Stimulated activated CD4-positive, alpha-beta T cell treated with anti-CD3 and anti-CD28 coated beads, Interleukin-1b, Interleukin-23, amount 100 ng/mL, for 1 hour (primary cell): ENCODE measurements at places on chromosomes 6 and 20.

GRCh38 chr6:161048641-161049040 is 57.1 kb downstream of the MAP3K4 start:
- no peak for DNase-seq

DNA sequence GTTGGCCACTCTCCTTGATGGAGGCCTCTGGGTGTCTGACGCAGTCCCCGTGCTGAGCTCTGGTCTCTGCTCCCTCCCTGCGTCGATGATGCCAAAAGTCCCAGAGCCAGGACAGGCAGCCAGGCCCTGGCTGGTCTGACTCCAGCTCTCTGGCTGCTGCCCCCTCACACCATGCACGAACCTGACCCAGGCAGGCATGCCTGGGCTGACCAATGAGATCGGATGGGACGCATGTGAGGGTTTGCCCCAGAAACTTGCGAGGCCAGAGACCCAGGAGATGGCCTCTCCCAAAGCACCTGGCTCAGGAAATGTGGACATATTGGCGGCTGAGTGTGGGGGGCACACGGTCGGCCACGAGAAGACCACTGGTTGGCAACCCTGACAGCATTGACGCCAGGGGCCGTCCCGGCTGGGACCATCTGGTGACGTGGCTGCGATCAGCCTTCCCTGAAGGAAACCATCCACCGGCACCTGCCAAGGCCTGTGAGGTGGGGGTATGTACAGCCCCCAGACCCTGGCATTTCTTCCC is 51.2 kb upstream of the FRMD1 start:
- no peak for DNase-seq

DNA sequence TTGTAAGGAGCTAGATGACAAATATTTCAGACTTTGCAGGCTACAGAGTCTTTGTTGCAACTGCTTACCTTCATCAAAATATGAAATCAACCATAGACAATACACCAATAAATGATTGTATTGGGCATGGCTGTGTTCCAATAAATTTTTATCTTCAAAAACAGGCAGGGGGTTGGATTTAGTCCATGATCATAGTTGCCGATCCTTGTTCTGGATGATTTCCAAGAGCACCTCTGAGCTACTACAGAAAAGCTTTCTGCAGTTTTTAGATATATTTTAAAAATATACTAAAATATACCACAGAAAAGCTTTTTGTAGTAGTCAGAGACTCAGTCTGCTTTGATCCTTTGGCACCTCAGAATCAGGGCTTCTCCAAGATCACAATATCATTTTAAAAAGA is 145.0 kb downstream of the HTR1B start:
- DNase-seq = no peak

- DNase-seq = no peak
Measured at GRCh38 chr20:60035486-60035885, 77.3 kb downstream of the CDH26 start.

DNA sequence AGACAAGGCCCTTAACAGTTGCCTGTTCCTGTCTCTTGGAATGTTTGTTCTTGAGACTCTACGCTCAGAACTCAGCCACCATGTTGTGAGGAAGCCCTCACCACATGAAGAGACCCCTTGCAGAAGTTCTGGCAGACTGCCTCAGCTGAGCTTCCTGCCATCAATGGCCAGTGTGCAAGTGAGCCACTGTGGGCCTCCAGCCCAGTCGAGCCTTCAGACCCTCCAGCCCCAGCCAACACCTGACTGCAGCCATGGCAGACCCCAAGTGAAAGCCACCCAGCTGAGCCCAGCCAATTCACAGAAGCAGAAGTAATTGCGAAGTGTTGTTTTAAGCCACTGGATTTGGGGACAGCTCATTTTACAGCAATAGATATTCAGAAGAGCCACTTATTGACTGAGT is 78.3 kb downstream of the SNX5 start:
- no peak for DNase-seq

DNA sequence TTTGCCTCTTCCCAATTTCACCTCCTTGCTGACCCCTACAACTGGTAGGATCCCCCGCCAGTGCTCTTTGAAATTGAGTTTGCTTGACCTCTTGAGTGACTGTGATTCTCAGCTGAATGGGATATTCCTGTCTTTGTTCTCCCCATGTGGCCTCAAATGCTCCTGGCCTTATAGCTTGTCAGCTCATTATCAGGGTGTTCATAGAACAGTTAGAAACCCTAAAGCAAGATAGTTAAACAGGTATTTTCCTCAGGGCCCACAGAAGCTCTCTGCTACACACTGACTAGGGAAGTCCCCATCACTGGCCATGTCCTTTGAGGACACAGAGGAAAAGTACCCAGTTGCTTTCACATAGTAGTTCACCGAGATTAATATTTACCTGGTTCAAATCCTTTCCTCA is 211.5 kb upstream of the DTNBP1 start:
- DNase-seq = no peak

GRCh38 chr20:8036771-8037170 is 17.2 kb upstream of the TMX4 start:
- no peak for DNase-seq

DNA sequence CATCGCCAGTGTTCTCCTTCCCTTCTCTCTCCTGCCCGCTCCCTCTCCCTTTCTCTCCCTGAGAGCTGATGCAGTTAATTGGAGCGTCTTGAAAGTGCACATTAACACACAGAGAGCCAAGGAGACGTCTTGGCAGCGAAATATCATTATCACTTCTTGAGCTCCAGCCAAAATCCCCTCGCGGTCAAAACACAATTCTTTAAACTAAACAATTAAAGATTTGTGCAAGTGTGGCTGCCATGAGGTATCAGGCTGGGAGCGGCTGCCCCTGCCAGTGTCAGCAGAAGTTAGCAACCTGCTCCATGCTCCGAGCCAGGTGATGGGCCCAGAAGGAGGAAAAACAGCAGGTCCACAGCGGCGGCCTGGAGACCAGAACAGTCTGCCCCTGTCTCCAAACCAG is 100.9 kb upstream of the FOXP4 start:
- DNase-seq = no peak

- DNase-seq = no peak
Measured at GRCh38 chr20:427849-428657, 20.0 kb downstream of the RBCK1 start.

GRCh38 chr6:24072038-24072746 is 53.8 kb upstream of the NRSN1 start:
- no peak for DNase-seq

DNA sequence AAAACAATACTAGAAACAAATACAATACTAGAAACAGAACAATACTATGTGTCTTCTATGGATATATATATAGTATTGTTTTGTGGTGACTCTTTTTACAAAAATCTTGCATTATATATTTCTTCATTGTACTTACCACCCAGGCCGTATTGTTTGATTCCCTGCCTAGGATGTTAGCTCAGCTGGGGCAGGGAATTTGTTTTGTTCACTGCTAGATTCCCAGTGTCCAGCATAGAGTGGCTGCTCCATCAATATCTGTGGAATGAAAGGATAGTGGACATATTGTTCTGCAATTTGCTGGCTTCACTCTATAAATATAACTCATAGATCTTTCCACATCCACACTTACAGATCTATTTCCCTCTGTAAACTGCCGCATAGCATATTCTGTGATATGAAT is 21.5 kb upstream of the PREX1 start:
- DNase-seq = no peak

DNA sequence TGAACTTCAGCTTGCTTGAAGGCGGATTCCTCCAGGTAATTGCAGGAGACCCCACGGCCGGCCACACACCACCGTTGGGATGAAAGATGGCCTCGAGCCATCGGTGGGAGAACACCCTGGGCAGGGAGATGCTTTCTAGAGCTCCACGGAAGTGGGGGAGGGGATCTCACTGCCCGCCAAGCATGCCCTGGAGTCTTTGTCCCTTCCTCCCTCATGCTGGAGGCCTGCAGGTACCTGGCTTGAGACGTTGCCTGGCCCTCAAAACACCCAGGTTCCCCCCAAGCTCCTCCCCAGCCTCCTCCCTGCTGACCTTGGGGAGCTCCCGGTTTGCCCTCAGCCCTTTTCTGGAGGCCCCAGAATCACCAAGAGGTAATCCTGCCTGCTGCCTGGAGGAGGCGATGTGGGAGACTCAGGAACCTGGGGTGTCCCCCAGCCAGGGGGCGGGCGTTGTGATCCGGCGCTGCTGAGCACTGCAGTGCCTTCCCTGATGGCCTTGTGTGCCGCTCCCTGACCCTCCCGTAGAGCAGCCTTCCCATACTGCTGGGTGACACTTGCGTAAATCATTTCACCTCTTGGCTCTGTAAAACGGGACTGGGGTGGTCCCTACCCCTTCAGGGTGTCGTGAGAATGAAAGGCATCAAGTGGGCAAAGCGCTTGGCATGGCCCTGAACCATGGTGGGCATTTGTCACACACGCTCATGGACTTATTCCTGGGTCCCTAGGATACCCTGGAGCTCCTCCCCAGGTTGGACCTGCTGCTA is 91.4 kb downstream of the CEBPB start:
- DNase-seq = no peak

- no peak for DNase-seq
Measured at GRCh38 chr20:13318871-13319521, 97.9 kb downstream of the ISM1 start.

DNA sequence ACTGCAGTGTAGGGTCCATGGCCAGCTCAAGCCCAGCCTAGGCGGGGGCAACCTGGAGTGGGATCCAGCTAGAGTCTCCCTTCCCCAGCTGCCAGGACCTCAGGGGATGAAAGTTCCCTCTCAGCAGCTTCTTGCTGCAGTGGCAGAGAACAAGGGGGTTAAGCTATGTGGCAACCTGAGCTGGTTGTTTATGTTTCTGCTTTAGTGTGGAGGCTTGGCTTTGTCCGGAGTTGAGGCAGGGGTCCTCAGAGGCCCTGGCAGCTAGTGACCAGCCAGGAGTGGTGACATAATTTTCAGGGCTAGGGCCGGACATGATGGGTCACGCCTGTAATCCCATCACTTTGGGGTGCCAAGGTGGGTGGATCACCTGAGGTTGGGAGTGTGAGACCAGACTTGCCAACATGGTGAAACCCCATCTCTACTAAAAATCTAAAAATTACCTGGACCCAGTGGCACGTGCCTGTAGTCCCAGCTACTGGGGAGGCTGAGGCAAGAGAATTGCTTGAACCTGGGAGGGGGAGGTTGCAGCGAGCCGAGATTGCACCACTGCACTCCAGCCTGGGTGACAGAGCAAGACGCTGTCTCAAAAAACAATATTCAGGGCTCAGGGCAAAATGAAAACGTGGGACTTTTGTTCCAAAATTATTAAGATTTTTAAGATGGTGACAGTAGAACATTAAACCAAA is 8.5 kb upstream of the PCIF1 start:
- DNase-seq = no peak

DNA sequence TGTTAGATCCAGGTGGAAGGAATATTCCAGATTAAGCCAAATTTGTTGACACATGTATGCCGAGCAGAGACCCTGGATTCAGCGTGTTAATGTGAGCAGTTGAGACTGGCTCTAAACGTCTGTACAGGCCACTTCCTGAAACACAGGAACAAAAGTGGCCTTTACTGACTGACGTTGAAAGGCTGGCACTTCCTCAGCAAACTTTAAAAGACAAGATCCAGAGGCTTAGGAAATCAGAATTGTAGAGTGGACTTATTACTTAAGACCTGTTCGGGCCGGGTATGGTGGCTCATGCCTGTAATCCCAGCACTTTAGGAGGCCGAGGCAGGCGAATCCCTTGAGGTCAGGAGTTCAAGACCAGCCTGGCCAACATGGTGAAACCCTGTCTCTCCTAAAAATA is 125.7 kb upstream of the ARID1B start:
- no peak for DNase-seq

GRCh38 chr6:108798670-108799353 is 49.4 kb upstream of the ARMC2 start:
- no peak for DNase-seq

- DNase-seq = no peak
Measured at GRCh38 chr6:18215436-18215835, 48.9 kb downstream of the DEK start.

DNA sequence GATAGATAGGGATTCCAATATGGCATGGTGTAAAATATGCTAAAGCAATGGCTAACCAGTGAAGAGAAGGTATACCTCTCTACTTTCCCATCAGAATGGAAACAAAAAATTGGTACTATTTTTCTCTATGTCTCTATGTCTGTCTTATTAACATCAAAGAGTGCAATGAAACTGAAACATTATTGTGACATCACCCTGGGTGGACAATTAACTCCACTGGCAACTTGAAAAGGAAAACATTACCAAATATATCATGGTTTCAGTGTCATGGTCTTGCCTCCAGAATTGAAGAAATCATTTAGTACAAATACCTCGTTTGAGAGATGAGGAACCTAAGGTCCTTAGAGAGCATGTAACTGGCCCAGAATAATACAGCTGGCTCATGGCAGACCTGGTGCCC is 1132.5 kb upstream of the MAP3K7 start:
- no peak for DNase-seq

GRCh38 chr6:131257104-131257503 is 121.8 kb downstream of the AKAP7 start:
- no peak for DNase-seq

- no peak for DNase-seq
Measured at GRCh38 chr20:31543966-31544598, 29.8 kb downstream of the HM13 start.

- no peak for DNase-seq
Measured at GRCh38 chr6:134429861-134430380, 112.0 kb upstream of the SGK1 start.

- DNase-seq = no peak
Measured at GRCh38 chr6:137013738-137014602, 30.8 kb downstream of the IL20RA start.

DNA sequence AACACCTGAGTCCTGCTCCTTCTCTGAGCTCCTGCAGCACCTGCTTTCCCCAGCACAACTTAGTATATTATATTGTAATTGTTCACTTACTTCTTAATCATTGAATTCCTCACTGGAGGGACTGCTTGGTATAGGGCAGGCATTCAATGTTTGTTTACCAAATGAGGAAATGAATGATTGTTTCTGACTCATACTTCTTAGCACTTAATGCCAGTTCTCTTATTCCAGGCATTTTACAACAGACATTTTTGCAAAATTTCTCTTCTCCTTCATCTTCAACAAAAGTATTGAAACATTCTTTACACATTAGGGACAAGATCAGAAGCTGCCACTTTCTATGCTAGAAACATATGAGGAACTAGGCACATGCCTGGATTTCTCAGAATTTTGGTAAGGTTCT is 119.4 kb downstream of the TBX18 start:
- DNase-seq = no peak

DNA sequence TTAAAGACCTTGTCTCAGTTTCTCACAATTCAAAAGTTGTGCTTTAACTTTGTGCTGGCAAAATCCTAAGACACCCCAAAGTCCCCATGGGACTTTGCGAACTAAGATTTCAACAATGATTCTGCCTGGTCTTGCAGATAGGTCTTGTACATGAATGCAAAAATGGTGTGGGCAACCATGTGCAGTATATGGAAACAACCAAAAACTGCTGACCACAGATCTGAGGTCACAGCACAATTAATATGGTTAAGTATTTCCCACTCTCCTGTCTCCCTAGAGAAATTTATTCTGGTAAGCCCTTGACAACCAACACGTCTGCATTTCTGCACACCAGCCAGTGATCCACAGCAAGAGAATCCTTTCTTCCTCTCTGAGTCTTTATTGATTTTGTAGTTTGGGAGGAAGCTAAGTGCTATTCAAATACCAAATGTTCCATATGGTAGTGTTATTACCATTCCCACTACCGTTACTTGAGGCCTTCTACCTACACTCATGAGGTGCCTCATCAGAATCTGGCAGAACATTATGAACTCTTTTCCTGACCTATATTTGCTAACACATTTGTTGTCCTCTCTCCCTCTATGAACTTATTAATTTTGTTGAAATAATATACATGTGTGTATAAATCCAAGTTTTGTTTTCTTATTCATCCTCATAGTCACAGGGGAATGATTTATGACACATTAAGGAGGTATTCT is 178.7 kb downstream of the ATXN1 start:
- DNase-seq = no peak
